ENCODE measurements at places on chromosomes 12 and 14.

DNA sequence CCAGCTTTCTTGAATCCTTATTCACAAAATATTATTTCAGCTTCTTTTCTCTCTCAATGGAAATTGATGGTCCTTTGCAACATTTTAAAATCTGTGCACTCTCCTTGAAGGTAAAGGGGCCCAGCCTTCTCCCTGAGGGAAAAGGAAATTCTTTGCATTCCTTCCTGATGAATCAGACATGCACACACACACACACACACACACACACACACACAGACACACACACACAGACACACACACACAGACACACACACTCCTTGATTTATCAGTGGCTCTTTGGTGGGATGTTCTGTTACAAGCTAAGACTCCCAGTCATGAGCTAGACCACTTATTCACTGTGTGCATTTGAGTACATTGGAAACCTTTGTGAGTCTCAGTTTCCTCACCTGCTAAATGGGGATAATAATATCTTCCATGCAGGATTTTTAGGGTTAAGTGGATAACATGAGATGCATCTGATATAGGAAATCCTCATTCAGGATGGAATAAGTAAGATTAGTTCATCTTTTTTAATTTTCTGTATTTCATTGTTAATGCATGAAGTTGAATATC is 45.1 kb upstream of the HMGA2 start:
- no peak for DNase-seq

- DNase-seq: no peak
These were observed 55.7 kb downstream of the APOBEC1 start for GRCh38 chr12:7610006-7610405.

DNA sequence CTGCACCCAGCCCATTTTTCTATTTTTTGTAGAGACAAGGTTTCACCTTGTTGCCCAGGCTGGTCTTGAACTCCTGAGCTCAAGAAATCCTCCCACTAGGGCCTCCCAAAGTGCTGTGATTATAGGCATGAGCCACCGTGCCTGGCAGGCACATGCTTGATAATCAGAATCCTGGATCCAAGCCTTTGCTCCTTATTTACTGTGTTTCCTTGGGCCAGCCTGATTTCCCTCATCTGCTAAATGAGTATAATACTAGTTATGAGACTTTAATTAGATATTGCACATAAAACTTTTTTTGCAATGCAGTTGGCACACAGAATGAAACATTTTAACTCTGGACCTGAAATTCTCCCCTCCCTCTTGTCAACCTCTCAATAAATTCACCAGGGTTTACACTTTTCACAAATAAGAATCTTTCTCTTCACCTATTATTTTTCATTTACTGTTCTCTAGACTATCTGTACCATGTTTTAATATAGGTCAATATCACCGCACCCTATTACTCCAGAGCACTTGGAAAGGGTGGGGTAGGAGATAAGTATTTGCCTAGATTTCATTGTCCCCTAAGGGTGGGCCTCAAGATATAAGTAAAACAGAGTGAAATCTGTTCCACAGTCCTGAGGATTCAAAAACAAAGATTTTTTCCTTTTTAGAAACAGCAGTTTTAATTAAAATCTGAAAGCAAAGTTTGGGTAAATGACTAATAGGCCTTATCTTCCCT is 69.2 kb upstream of the NR2C1 start:
- DNase-seq: no peak

DNA sequence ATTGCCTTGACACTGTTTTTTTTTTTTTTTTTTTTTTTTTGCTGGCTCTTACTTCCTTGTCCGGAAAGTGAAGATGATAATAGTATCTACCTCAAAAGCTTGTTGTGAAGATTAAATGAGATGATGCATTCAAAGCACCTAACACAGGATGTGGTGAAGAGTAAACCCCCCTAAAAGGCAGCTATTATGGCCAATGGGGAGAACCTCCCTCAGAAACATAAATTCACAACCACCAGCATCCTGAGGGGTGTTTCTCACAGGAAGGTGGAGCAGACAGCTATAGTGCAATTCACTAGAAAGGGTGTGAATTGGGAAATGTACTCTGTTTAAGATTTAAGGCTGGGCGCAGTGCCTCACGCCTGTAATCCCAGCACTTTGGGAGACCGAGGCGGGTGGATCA is 85.4 kb upstream of the CRY1 start:
- no peak for DNase-seq

DNA sequence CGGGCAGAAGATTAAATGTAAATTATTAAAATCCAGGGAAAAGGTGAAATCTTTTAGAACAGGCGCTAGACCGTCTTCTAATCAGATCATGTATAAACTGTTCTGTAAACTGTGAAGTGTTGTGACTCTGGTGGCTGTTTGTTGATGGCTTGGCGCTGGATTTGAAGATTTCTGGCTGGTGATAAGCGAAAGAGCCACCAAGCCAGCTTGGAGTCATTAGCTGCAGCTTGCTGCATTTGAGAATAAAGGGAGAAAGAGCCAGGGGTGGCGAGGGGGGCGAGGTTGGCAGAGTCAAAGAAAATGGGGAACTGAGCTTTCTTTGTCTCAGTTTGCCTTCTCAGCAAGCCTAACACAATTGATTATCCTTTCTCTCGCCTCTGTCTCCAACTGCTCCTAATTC is 8.0 kb downstream of the SYNDIG1L start:
- DNase-seq: no peak

GRCh38 chr12:119692997-119693396 is 25.1 kb downstream of the PRKAB1 start:
- DNase-seq: no peak

DNA sequence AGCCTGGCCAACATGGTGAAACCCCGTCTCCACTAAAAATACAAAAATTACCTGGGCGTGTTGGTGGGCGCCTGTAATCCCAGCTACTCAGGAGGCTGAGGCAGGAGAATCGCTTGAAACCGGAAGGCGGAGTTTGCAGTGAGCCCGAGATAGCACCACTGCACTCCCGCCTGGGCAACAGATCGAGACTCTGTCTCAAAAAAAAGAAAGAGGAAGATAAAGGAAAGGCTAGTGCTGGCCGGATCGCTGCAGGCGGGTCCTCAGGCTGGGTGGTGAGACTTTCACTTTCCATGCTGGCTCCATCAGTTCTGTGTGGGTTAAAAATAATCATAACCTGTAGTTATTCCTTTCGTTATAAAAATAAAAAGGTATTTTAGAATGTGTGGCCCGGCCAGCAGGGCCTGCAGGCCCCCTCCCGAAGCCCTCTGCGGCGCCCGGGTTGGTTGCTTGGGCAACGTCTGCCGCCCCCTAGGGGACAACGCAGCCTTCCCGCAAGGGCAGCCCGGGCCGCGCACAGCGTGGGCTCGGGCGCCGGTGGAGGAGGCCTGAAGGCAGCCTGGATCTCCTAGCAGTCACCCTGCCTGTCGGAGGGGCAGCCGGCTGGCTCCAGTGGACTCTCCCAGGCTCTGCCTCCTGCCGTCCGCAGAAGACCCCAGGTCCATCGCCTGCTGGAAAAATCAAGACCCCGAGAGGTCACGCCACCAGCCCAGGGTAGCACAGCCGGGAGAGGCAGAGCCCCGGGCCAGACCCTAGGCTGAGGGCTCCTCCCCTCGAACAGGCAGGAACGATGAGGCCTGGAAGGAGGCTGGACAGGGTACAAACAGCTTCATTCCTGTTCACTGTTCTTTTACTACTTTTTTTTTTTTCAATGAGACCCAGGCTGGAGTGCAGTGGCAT is 5.0 kb upstream of the SLC25A47 start:
- DNase-seq: peak; percentile 53

- DNase-seq: no peak
These were observed 136.6 kb upstream of the SLC38A2 start for GRCh38 chr12:46509135-46509534.

GRCh38 chr12:30989754-30990153 is 63.2 kb downstream of the TSPAN11 start:
- DNase-seq: no peak

GRCh38 chr12:91763654-91764370 is 381.8 kb downstream of the BTG1 start:
- DNase-seq: no peak

DNA sequence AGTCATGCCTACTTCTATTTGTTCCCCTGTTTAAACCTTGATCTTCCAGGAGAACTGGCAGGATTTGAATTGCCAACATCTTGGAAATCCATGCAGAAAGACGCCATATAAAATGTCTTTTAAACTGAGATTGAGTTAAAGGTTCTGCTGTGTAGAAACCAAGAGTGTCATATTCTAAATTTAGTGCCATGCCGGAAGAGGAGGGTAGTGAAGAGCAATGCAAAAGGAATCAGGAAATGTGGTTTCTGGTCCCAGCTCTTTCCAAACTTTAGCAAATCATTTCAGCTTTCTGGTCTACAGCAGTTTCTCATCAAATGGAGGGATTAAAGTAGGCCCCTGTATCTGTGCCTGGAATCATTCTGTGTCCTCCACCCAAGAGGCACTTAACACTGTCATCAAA is 85.7 kb downstream of the BTG1 start:
- no peak for DNase-seq

DNA sequence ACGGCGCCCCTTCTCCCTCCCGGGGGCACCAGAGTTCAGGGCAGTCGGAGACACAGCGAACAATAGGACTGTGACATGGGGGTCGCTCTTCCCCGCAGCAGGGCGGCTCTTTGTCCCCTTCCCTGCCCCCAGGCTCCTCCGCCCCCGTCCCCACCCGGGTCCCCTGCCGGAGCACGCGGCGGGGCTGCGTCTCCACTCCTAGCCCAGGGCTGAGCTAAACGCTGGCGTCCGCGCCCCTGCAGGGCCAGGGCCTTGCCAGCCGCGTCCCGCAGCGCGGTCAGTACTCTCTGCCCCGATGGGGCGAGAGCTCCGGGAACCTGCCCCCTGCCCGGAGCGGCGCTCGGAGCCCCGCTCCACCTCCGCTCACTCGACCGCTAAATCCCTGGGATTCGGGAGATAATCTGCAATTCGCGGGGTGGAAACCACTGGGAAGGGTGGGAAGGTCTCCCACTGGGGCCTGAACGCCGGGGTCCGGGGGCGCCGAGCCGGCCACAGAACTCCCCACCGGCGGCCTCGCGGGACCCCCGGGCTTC is 825 bp upstream of the CCDC85C start:
- DNase-seq: no peak

DNA sequence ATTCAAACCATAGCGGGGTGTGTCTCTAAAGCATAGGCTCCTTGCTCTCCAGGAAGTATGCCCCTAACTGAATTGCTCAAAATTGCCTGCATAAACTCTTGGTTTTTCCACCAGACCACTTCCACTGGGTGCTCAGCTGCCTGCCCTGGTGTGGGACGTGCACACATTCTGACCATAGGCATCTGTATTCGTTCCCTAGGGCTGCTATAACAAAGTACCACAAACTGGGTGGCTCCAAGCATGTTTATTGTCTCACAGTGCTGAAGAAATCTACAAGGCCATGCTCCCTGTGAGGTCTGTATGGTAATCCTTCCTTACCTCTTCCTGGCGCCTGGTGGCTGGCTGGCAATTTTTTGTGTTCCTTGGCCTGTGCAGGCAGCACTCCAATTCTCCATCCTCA is 16.4 kb upstream of the GALNT6 start:
- DNase-seq: no peak

GRCh38 chr12:33587354-33587753 is 147.7 kb upstream of the SYT10 start:
- DNase-seq: no peak

- DNase-seq: no peak
These were observed 41.7 kb downstream of the RASSF9 start for GRCh38 chr12:85794531-85794930.

GRCh38 chr12:97597031-97597751 is 134.6 kb downstream of the RMST start:
- no peak for DNase-seq

- DNase-seq: no peak
These were observed 8.9 kb upstream of the METTL17 start for GRCh38 chr14:20980906-20981305.

DNA sequence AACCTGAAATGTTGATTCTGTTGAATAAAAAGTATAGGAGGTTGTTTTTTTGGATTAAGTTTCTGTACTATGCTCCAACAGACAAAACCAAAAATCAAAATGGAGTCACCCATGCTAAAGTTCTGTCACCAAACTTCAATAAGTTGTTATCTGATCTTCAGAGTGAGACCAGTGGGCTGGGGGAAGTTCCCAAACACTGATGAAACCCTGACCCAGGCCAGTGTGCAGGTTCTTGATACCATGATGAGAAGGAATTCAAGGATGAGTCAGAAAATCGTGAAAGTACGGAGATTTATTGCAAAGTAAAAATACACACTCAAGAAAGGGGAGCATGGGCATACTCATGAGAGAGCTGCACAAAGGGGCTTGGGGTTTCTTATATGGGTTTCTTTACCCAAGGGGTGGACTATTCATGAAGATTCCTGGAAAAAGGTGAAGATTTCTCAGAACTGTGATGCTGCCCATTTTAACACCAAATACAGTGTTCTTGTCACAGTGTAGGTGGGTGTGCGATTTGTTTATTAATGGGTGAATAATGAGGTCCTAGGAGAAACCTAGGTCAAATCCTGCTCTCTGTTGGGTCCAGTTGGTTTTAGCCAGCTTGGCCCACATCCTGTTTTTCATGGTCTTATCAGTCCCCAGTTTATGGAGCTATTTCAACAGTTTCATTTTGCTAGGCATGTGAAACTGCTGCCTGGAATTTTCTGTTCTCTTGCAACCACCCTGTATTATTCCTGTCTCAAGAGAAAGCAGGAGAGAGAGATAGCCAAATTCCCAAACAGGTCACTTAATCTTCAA is 27.5 kb upstream of the DENND5B start:
- no peak for DNase-seq

DNA sequence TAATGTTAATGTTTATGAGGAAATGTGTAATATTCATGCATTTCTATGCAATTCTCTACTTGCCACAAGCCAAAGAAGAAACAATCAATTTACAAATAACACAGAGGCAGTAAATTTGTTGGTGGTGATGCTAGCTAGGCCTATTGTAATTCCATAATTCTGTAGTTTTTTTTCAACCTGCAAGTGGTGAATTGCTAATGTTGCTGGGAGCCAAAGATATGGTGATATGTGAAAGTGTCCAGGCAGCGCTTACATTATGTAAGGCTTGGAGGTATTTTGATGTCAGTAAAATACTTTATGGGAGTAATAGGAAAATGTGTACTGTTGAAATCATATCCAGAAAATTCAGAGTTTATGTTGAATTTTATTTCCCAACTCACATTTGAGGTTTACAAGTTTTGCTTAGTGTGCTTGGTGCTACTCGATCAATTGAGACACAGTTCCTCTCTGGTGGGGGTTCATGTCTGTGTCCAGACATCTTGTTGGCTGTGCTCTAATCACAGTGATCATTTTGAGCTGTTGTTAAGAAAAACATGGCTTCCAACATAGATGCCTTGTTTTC is 23.2 kb downstream of the TMTC2 start:
- DNase-seq: no peak

- DNase-seq: no peak
These were observed 2.7 kb downstream of the SERPINA11 start for GRCh38 chr14:94449930-94450329.

GRCh38 chr12:67352682-67353081 is 83.5 kb downstream of the CAND1 start:
- DNase-seq: no peak

GRCh38 chr12:113184900-113185179 is 438 bp downstream of the DDX54 start:
- DNase-seq: peak; percentile 87

GRCh38 chr12:41652981-41653380 is 464.9 kb downstream of the PDZRN4 start:
- no peak for DNase-seq

Data from T-helper 1 cell (primary cell).